ENCODE measurements at places on chromosomes 5 and 9.
A peak's percentile ranks its signal among the peaks of the same experiment; 100 is the strongest.

DNA sequence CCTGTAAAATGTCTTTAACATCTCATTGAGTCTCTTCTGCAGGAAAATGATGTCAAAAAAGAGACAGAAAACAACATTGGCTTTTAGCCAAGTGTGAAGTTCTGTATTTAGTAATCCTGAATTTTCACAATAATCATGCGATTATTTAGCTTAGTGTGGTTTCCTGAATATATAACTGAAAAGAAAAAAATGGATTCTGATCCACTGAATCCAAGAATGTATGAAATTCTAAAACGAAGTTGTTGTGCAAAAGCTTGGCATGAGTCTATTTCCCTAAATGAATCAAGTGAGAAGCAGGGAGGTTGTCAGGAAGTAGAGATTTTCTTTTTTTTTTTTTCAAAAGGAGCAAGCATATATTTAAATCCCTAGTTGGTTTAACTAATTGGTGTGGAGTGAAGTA is 145.9 kb upstream of the CDH6 start:
- no peak for DNase-seq

- DNase-seq: no peak
Measured at GRCh38 chr5:105030153-105030552, 1467.6 kb upstream of the NUDT12 start.

GRCh38 chr5:119319890-119320289 is 35.9 kb upstream of the TNFAIP8 start:
- no peak for DNase-seq

DNA sequence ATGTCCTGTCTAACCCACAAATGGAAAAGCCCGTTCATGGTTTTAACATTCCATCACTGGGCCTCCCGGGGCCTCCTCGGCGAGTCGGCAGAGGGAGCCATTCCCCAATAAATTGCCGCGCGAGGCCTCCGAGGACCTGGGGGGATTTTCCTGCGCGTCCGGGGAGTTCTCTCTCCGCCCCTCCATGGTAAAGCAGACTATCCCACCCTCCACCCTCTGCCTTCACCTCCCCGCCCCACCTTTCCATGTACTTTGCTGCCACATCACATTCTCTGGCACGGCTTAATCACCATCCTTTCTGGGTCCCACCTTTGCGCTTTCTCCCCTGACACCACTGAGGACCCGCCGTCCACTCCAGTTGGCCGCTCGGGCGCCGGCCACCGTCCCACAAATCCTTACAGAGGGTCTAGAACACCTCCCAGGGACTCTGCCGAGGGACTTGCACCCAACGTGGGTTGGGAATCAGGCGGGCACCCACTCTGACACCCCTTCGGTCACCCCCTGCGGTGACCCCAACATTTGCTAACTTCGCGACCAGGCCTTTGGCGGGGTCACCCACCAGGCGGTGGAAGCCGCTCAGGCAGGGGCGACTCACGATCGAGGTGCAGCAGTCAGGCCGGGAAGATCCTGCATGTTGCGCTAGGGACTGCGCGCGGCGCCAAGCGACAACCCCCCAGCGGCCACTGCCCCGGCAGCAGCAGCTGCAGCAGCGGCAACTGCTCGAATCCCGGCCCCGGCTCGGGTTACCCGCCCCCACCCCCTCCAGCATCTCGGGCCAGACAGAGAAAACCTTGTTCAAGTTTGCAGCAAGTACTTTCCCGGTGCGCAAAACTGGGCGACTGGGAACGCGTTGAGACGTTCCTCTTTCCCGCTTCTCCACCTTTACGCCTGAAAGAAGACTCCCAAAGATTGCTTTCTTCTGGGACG is at the start of gene MEGF10:
MEGF10 (plus strand) TSS at position 778 of the 927 bp plus-strand sequence. CDS start 40,513 bp downstream, outside the sequence.
- DNase-seq: peak; percentile 35

GRCh38 chr9:69577123-69577522 is 95.0 kb downstream of the APBA1 start:
- DNase-seq: peak; percentile 84

DNA sequence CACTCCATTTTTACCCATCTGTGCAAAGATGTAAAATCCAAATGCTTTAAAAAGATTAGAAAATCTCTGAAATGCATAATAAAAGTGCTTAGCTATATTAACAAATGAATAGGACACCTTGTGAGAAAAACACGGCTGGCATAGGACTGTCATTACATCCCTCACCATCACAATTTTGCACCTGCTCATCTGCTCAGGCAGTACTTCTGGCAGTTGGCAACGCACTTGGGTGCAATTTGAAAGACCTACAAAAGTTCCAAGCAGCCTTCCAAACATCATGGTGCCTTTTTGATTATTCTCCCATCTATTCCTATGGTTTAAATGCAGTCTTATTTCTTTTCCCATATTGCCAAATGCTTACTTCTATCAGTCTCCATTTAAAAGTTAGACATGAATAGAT is 501.8 kb downstream of the ENC1 start:
- no peak for DNase-seq

DNA sequence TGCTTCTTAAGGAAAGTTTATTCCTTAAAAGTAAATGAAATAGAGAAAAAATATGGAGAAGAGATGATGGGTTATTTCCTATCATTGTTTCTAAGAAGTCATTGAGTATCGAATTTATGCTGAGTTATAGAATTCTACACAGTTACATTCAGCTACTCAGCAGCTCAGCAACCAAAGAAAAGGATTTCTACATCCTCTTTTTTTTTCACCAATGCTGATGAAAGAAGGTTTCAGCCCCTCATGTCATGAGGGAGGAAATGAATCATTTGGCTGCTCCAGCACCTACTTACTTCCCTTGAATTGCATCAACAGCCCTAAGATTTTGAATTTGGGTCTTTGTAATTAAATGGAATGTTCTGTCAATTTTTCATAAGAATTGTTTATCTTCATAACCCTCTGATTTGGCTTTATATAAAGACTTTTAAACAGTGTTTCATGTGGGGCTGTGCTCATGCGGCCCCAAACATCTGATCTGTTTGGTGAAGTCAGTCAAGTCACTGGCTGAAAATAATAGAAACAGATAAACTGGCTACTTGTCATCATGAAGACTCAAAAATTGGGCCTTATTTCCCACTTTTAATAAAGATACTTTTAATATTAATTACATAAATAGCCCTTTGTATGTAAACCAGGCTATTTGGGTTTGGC is 18.5 kb upstream of the SNX2 start:
- peak; percentile 61 for DNase-seq

GRCh38 chr5:93580063-93580926 is 724 bp downstream of the NR2F1-AS1 start:
- peak; percentile 46 for DNase-seq

GRCh38 chr9:75615284-75615683 is 275.2 kb upstream of the PCSK5 start:
- DNase-seq: peak; percentile 38

DNA sequence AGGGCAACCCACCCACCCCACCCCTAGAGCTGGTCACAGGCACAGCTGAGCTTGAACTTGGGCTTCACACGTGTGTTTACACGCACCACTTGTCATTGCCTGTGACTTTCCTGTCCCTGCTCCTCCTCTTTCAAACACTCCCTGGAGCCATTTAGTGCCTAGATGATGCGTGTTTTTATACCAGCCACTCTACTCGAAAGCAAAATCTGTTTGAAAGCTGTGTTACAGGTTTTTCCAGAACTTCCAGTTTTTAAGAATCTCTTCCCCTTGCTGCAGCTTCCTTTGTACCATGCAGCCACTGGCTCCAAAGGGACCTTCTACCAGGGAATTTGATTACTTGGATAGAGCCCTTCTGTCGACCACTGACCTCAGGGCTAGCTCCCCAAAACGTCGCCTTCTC is 78.8 kb upstream of the SPRY4 start:
- DNase-seq: peak; percentile 43

- peak; percentile 64 for DNase-seq
Measured at GRCh38 chr5:143200781-143201398, 202.6 kb downstream of the NR3C1 start.

- DNase-seq: peak; percentile 35
Measured at GRCh38 chr5:120778491-120779484, 314.7 kb downstream of the PRR16 start.

GRCh38 chr9:93480728-93481324 is 27.4 kb upstream of the FAM120AOS start:
- no peak for DNase-seq

DNA sequence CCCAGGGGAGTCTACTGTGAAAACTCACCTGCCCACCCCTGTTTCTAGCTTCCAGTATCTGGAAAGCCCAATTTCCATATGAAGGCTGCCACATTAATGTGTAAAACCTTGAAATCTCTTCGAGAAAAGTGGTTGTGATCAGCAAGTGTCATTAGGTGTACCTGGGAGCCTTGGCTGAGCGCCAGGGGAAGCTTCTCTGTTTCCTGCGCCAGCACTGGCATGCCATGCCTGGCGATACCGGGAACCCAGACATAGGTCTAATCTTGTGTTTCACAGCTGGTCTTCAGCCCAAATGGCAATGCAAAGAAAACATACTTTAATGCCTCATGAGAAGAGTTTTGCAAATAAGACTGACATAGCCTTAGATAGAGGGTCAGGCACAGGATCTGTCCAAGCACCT is 101.6 kb downstream of the TENT4A start:
- DNase-seq: no peak

DNA sequence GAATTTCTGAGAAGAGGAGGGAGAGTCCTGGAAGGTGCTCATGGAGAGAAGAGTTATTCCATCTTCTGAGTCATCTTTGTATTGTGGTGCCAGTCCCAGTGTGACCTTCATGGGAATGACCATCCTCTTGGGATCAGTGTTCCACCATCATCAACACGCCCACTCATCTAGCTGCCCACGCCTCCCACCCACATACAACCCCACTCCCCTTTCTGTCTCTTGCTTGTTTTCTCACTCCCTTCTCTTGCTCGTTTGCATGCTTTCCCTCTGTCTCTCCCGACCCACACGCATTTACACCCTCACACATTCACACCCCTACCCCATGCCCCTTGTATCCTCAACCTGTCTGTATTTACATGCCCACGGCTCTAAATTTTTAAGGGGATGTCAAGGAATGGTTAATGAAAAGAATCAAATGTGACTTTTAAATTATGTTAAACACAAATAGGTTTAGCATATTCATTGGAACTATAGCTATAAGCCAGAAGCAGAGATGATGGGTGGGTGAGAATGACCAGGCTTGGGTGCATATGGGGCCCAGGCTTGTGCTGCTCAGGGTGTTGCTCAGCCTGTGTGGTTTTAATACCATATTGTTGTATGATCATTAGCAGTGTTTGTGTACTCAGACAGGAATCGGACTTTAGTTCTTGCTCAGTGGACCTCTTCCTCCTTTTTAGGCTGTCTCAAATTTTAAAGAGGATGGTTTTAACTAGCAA is 160.4 kb downstream of the ARHGAP26 start:
- DNase-seq: no peak

DNA sequence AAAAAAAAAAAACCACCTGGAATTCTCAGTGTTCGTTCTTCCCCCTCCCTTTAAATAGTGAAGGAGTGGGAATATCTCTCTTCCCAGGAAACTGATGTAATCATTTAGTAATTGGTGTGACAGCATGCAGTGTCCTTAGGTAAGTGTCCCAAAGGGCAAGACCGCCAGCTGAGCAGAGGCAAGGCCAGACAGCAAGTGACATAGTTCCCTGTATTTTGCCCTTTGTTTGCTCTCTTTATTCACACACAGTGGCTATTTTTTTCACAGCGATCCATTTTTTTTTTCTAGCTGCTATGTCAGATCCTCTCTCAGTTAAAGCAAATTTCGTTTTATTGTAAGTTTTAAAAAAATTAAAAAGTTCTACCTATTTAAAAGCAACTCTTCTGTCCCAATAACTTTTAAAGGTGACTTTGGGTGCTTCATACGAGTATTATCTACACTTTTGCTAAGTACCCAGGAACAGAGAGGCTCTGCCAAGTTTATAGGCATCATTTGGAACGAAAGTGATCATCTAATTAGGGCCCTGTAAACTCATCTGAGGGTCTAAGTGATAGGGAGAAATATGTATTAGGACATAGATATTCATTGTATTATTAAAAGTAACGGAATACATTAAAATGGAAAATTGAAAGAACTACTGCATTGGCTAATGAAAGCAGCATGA is 98.2 kb upstream of the ALDH1A1 start:
- no peak for DNase-seq

DNA sequence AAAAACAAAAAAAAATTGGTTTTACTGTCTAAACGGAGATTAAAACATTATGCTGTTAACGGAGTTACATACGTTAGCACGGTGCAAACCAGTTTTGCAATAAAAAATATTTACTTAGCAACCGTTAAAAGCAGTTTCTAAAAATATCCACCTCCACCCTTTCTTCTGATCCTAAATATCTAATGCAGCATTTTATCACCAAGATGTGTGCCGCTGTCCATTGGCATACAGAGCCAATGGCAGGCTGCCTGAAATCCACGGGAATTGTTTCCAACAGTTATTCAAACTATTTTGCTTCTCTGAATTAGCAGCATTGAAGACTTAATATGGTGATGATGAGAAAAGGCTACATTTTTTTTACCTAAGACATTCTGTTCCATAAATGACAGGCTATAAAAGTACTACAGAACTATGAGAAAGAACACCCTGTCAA is 61.6 kb downstream of the CSNK1A1 start:
- no peak for DNase-seq

GRCh38 chr5:79612667-79613198 is 492 bp downstream of the TENT2 start:
- DNase-seq: peak; percentile 7

DNA sequence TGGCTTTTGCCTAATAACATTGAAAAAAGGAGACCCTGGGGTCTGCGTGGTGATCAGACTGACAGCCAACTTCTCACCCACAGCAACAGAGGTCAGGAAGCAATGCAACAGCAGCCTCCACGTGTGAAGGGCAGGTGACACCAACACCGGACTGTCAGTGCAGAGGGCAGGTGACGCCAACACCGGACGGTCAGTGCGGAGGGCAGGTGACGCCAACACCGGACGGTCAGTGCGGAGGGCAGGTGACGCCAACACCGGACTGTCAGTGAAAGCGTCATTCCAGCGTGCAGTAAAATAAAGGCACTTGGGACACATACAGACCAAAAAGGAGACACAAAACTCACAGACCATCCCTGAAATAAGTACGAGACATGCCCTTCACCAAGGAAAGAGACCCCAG is 37.2 kb upstream of the CEP72 start:
- DNase-seq: no peak

DNA sequence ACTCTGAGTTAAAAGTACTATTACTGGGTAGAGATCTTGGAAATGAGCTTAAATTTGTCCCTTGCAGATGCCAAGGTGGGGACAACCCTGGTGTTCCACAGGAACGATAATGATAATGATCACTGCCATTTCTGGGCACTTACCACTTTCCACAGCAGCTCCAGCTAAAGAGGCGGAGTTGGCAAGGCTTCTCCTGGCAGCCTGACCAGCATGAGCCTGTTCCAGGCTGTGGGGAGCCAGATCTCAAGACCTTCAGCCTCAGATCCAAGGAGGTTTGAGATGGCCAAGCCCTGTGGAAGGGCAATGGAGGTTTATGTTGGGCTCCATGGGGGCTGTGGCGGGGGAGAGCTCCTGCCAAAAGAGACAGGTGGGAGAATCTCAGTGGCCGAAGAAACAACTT is 244.9 kb upstream of the MVB12B start:
- no peak for DNase-seq

- DNase-seq: peak; percentile 67
Measured at GRCh38 chr9:96116275-96117064, 185.5 kb downstream of the HSD17B3 start.

- peak; percentile 44 for DNase-seq
Measured at GRCh38 chr9:114988962-114989599, 58.7 kb upstream of the TNFSF8 start.
